ENCODE measurements at places on chromosomes 1 and 21. TPM values are rescaled to one million over a fixed set of nuclear protein-coding genes. Genes with fewer than 3 reads are reported as not detected.

NBPF4 gene
- total RNA-seq, result not detected

TNNI3K gene
- 1.7 TPM for total RNA-seq

JMJD4 gene
- 35.3 TPM for total RNA-seq

CRYAA gene
- total RNA-seq, result not detected
